ENCODE measurements at places on chromosomes 4 and X.

DNA sequence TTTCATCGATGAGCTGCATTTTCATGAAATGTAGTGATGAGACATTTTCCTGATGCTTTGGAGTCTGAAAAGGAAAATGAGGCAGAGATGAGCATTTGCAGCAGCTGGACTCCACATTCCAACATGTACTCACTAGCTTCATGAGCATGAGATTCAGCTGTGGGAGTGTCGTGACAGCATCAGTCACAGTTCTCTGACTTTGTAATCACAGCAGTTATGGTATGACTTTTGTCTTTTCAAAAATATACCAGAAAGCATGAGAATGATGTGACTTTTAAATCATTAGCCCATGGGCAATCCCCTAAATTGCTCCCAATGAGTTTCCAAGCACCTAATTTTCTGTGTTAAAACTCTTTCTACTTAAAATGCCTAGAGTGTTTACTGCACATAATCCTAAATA lies 18.3 kb upstream of the MSL3 start:
- DNase-seq: no peak

DNA sequence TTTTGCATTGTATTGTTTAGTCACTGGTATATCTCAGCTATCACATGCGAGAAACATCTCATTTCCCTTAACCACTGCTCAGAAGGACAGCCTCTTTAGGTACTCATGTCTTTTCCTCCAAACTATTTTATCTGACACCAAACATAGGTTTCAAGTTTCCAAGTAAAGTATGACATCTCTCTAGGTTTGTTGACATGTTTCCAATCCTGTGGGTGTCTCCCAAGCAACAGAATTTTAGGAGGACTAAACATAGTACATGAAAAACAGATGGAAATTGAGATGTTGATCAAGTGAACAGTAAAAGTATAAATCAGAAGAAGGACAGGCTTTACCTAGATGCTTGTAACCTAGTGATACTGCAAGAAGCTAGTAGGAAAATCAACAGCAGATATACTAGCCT lies 371.4 kb downstream of the DTHD1 start:
- no peak for DNase-seq

- no peak for DNase-seq
Observed at GRCh38 chr4:140154572-140154891, 548 bp upstream of the MAML3 start.

DNA sequence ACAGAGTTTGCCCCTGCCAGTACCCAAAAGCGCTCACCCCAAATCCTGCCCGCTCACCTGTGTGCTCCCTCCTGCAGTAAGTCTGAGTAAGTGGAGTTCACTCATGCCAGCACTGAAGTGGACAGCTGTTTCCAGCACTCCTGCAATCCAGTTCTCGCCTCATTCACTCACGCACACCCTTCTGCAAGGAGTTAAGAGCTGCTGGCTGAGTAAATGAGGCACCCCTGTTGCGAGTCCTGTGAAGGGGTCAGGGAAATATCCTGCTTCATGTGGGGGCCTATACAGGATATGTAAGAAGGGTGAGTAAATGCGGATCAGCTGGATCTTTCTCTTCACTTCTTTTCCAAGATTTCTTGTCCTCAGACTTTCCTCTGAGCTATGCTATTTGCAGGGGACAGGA lies 23.5 kb downstream of the CXCL8 start:
- DNase-seq: no peak

- no peak for DNase-seq
Observed at GRCh38 chr4:47715716-47716416, 122.0 kb downstream of the CORIN start.

- peak; percentile 78 for DNase-seq
Observed at GRCh38 chrX:15468036-15468435, 25.1 kb downstream of the PIR start.

Measured in mammary epithelial cell (primary cell).